ENCODE measurements at places on chromosomes 5 and 9. TPM values are rescaled to one million over a fixed set of nuclear protein-coding genes. Genes with fewer than 3 reads are reported as not detected.
A peak's percentile ranks its signal among the peaks of the same experiment; 100 is the strongest.

DNA sequence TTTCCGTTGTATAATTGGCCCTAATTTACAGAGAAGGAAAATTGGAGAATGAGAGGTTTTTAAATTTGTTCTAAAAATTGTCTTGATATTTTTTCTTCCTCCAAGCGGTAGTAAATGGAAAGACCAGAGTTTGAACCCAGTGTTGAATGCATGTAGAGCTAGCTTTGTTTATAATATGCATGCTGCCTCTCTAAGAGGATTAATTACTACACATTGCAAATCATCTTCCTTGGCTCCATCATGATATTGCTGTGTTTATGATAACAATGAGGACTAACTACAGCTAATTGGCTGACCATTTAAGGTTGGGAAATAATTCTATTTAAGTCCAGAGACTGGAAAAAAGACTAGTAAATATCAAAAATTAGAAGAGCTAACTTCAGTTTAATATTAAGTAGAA, 338.5 kb downstream of the PLK2 start:
- DNase-seq, result no peak

Gene RNF180
- 17.9 TPM for total RNA-seq

- no peak for DNase-seq
These were observed 14.6 kb upstream of the BNC2 start for GRCh38 chr9:16884952-16885513.

GRCh38 chr5:145937432-145938250, 1.3 kb downstream of the SH3RF2 start:
- DNase-seq, result no peak

- DNase-seq, result no peak
These were observed 40.9 kb downstream of the VAV2 start for GRCh38 chr9:133951265-133951664.

GRCh38 chr9:14170392-14170931, 143.5 kb downstream of the NFIB start:
- DNase-seq, result no peak

GRCh38 chr9:34992376-34992951, 2.9 kb downstream of the DNAJB5 start:
- no peak for DNase-seq

Gene FAM240B
- not detected for total RNA-seq

DNA sequence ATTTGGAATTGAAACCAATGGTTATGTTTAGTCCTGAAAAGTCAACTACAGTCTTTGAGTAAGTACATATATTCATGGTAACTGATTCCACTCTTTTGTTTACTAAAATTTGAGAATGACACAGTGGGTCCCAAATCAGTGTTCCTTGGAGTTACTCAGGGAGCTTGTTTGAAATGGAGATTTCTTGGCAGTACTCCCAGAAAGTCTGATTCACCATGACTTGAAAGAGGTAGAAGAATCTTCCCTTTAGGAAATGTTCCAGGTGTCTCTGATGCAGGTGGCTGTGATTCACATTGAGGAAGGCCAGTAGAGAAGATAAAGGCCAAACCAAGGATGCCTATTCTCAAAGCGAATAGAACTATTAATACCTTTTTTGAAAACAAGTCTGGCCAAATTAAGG, 1078.3 kb downstream of the CDH12 start:
- no peak for DNase-seq

DNA sequence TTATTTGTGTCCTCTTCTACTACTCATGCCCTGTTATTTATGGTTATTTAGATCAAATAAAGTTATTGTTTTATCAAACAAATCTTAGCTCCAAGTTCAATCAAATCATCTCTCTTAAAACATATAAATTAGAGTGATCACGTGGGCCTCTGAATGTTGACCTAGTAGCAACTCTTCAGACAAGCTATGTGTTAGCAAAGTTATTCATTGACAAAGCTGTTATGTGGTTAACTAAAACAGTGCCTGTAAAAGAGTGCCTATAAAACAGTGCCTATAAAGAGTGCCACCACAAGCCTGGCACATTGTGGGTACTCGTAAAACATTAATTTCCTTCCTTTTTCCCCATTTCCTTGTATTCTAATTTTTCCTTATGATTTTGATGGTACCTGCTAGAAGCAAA, 421.9 kb downstream of the HCN1 start:
- no peak for DNase-seq

Gene PAEP
- total RNA-seq, result not detected

DNA sequence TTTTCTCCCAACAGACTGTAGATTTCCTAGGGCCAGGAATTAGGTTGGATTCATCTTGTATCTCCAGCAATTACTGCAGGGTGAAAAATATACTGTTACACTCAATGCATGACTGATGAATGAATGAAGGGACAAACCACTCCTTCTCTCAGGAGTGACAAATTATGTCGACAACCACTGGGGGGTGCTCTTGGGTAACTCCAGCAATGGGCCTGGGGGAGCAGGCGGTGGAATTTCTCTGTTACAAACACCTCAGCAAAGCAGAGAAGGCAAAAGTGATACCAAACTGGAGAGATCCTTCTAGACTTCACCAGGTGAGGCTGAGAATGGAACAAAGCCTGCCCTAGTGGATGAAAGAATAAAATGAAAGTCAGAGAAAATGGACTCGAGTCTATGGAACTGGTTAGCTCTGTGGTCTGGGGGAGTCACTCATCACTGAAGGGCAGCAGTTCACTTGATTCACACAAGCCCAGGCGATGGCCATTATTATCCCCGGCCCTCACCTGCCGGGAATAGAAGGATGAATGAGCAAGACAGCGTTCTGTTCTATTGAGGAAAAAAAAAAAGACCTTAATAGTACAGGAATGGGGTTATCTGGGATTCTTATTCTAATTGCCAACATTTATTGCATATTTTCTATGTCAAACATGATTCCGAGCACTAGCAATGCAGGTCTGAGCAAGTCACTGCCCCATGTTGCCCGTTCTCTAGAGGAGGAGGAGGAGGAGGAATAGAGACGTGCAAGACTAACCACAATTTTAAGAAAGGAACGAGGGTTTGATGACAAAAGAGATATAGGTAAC, 341.1 kb downstream of the ASTN2 start:
- no peak for DNase-seq

- DNase-seq, result no peak
These were observed 116.1 kb upstream of the RASA1 start for GRCh38 chr5:87151547-87151946.

GRCh38 chr9:107929443-107929842, 439.9 kb upstream of the KLF4 start:
- DNase-seq, result peak; percentile 92

GRCh38 chr9:126516936-126517832, 96.5 kb upstream of the LMX1B start:
- no peak for DNase-seq

GRCh38 chr9:4334410-4334813, 34.5 kb upstream of the GLIS3 start:
- DNase-seq, result no peak

Gene COL5A1
- 89.5 TPM for total RNA-seq

Data from esophagus muscularis mucosa (tissue), 4 donors.